Osteocyte (in vitro differentiated cells): ENCODE measurements at places on chromosomes 11 and 22. TPM values are rescaled to one million over a fixed set of nuclear protein-coding genes. Genes with fewer than 3 reads are reported as not detected.

The CECR2 gene
- 0.24 and 0.63 TPM in 2 replicates for total RNA-seq

The PRAME gene
- not detected in 2 replicates for total RNA-seq

The RFPL3 gene
- total RNA-seq: not detected in 2 replicates

The APOL3 gene
- 10.1 and 10.8 TPM in 2 replicates for total RNA-seq

- no peak for DNase-seq
- H3K27me3 ChIP-seq: no peaks in the 10 kb centered on the region
- H3K4me1 ChIP-seq: peaks cover 15% of the 10 kb centered on the region
- no peak overlapping the region for H3K4me3 ChIP-seq
- H3K36me3 ChIP-seq: no peaks in the 10 kb centered on the region
These were observed 491.8 kb downstream of the ETS1 start for GRCh38 chr11:128095466-128095981.

GRCh38 chr11:75492181-75492820 lies 33.4 kb downstream of the GDPD5 start:
- no peak for DNase-seq
- H3K27me3 ChIP-seq: no peaks in the 10 kb centered on the region
- no peak overlapping the region for H3K27ac ChIP-seq
- H3K4me3 ChIP-seq: no peak overlapping the region
- H3K36me3 ChIP-seq: no peaks in the 10 kb centered on the region

DNA sequence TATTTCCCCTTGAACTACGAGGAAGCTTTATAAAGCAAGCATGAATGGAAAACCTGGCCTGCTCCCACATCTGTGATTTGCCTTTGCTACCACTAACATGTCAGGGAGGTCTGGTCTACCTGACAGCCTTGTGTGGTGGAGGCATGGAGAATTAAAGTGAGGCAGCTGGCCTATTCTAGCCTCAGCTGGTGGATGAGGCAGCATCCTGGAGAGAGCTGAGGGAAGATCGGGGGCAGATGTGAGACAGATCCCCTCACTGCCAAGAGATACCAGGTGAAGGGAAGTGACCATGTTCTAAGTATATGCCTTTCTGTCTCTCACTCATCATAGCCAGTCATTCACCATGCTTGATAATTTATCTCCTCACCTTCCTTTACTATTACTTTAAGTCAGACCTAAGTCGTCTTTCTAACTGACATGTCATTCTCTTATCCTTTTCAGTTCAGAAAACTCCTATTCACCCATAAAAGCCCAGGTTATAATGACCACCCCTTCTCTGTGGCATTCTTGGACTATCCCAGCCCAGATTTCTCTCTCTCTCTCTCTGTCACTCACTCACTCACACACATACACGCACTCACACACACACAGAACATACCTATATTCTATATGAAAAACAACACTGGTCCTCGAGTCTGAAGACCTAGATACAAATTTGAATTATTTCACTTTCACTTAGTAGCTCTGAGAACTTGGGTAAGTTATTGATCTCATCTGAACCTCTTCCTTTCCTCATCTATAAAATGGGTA lies 90.7 kb downstream of the CSNK2A3 start:
- H3K27ac ChIP-seq: no peak overlapping the region
- no peak overlapping the region for H3K4me3 ChIP-seq
- no peaks in the 10 kb centered on the region for H3K36me3 ChIP-seq
- no peak for DNase-seq

GRCh38 chr11:119983816-119984215 lies 154.1 kb downstream of the TRIM29 start:
- H3K27ac ChIP-seq: no peak overlapping the region
- H3K36me3 ChIP-seq: no peaks in the 10 kb centered on the region
- no peak for DNase-seq
- H3K4me3 ChIP-seq: no peak overlapping the region
- peaks cover 25% of the 10 kb centered on the region for H3K27me3 ChIP-seq
- H3K4me1 ChIP-seq: no peaks in the 10 kb centered on the region

DNA sequence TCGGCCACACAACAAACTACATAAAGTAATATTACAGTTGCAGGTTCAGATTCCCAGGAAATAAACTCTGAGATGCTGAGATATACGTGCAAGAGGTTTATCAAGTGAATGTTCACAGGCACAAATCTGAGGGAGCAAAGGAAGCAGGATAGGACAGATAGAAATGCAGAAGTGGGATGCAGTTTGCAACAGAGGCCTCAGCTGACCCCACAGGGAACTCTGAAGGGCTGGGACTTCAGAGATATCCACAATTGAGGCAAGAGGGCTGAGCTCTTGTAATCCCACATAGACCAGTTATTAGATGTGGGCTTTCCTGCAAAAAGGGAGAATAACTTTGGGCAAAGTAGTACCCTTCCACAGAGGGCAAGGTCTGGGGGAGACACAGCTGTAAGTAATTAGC lies 25.4 kb upstream of the ARHGAP20 start:
- H3K27me3 ChIP-seq: peaks cover 15% of the 10 kb centered on the region
- H3K4me3 ChIP-seq: no peak overlapping the region
- no peaks in the 10 kb centered on the region for H3K36me3 ChIP-seq
